ENCODE measurements at places on chromosomes 2 and 18. TPM values are rescaled to one million over a fixed set of nuclear protein-coding genes. Genes with fewer than 3 reads are reported as not detected.

Gene UGT1A5
- not detected for total RNA-seq

Gene POLE4
- 62.6 TPM for total RNA-seq

Gene LHCGR
- 0.26 TPM for total RNA-seq

Gene SCN9A
- total RNA-seq, result 46.4 TPM
